Urinary bladder (tissue), 4 donors: ENCODE measurements at places on chromosomes 13 and 19. TPM values are rescaled to one million over a fixed set of nuclear protein-coding genes. Genes with fewer than 3 reads are reported as not detected.

DNA sequence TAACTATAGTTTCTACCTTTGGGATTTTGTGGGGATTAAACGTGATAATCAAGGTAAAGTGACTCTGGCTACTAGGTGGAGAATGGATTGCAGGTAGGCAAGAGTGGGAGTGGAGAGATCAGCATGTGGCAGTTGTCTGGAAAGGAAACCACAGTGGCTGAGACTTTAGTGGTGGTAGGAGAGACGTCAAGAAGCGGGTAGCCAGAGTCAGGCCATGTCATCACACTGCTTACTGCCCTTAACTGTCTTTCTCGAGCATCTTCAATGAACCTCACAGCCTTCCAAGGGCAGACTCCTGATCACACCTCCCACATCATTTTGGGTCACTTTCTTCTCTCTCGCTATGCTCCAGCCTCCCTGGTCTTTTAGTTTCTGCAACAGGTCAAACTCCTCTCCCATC lies 28.6 kb upstream of the MBNL2 start:
- DNase-seq = no peak

Gene TMEM255B
- 17.5 TPM for polyA plus RNA-seq

Gene PRKCG
- 0.03 TPM for polyA plus RNA-seq

Gene LILRA6
- polyA plus RNA-seq = 3.4 TPM

- no peak for DNase-seq
These were observed 18.9 kb upstream of the CLDN10 start for GRCh38 chr13:95533545-95534160.

Gene PGLYRP2
- polyA plus RNA-seq = 0.08 TPM

Gene BBC3
- 6.7 TPM for polyA plus RNA-seq

DNA sequence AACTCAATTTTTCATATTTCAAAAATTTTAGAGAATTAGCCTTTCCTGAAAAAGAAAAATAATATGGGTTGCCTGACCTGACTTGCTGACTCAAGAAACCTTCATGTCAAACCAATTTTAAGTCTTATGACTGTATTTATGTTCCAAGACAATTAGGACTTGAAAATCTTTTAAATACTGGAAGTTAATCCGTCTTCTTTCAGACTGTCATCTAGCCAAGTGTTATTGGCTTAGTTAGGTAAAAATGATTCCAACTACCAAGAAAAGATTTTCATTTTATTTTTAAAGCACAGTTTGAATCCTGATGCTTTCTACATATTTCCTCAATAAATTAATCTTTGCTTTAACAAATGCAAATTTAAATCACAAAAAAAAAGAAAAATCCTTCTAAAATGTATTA lies 337.6 kb downstream of the SLITRK6 start:
- no peak for DNase-seq

Gene RXFP2
- not detected for polyA plus RNA-seq

Gene ZNF738
- polyA plus RNA-seq = 5.2 TPM

DNA sequence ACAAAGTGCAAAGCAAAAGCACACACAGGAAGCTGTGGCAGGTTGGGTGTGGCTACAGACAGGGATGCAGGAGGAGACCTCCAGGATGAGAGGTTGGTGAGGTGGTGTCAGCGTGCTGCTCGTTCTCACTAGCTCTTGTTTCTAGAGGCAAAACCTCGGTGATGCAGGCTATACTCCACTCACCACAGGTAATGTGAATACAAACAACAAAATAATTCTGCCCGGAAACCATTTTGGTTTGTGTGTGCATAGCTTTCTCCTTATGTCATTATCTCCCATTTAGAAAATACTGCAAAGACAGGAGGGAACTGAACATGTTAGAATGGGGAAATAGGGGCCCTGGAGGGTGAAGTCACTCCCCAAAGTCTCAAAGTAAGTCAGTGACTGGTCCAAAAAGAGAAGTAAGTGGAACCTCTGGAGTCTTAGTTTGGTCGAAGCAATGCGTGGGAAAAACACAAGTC lies 9.4 kb downstream of the LCP1 start:
- no peak for DNase-seq

GRCh38 chr19:14073925-14074838 lies 1.6 kb downstream of the MISP3 start:
- no peak for DNase-seq
